ENCODE measurements at places on chromosomes 6 and 20. TPM values are rescaled to one million over a fixed set of nuclear protein-coding genes. Genes with fewer than 3 reads are reported as not detected.

DNA sequence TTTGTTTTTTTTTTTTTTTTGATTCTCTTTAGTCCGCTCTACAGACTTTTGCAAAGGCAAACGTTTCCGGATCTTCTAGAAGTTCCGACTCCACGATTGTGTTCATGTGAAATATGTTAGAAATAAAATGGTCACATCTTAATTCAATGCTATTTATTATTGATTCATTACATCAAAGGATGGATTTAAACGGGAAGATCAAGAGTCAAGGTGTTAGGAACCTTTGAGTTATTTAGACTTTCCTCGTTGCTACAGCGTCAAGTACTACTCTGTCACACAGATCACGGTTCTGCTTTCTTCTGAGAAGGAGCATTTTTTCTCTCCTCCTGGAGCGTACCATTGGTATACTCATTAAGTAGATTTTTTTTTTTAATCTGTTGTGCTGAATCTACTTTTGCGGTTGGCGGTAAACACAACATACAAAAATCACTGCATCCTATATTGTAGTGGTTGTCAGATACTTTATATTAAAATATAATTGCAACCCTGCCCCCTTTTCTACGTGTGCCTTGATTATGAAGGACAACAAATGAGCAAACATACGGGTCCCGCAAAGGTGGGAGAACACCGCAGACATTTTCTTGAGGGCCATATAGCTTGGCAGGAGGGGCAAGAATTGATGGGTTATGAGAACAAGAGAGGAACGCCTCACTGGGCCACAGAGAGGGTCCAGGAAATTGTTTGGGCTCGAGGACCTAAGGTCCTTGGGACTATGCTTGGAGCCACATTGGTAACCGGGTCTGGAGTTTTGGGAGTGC, 17.5 kb downstream of the HMGN4 start:
- no peak for DNase-seq

GRCh38 chr6:44275749-44276648, 5.7 kb downstream of the TMEM151B start:
- DNase-seq, result no peak

DNA sequence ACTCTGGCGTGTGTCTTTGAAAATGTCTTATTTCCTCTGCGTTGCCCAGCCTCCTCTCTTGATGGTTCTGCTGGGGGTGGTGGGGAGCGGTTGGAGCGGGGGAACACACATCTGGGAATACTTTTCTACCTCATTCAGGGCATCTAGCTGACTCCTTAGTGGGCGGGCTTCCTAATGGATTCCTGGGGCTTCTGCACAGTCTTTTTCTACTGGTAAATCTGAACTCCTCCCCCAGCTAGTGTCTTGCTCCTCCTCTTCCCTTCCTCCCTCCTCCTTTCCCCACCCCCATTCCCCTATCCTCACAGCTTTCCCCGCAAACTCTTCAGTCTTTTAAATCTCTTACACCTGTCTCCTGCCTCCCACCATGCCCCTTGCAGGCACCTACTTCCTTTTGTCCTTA, 74.4 kb downstream of the PRL start:
- DNase-seq, result no peak

- no peak for DNase-seq
These were observed 12.0 kb upstream of the GTF3C6 start for GRCh38 chr6:110946498-110946897.

DNA sequence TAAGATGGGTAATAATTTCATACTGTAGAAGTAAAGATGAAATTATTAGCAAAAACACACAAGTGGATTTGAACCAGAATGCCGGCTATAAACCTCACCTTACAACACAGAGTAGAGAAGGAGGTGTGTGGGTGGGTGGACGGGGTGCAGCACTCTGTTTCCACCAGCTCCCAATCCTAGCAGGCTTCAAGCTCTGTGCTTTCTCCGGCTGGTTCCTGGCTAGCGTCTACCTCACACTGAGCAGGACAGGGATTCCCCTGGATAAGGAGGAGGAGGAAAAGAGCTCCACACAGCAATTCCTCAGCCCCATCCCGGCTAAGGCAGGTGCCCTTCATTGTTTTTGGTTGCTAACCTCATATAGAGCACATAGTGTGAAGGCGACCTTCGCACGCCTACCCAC, 453.3 kb downstream of the C6orf118 start:
- DNase-seq, result no peak

- no peak for DNase-seq
These were observed 20.0 kb downstream of the HLA-B start for GRCh38 chr6:31336896-31337496.

- no peak for DNase-seq
These were observed 25.6 kb downstream of the DHX35 start for GRCh38 chr20:38987777-38988176.

DNA sequence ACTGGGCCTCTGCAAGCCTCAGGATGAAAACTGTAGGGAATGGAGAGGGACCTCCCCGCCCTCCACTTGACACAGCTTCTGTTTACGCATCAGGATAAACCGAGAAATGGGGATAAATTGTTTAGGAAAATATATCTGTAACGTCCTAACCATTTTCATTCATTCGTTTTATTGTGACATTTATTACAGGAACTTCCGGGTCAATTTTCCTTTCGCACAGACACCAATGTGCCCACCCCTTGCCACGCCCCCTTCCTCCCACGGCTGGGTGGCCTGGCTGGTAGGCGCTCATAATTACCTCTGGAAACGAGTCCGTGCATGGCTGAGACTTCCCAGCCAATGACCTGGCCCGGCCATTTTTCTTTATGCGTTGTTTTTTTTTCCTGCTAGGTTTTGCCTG, 96.1 kb downstream of the BMP7 start:
- DNase-seq, result no peak

DNA sequence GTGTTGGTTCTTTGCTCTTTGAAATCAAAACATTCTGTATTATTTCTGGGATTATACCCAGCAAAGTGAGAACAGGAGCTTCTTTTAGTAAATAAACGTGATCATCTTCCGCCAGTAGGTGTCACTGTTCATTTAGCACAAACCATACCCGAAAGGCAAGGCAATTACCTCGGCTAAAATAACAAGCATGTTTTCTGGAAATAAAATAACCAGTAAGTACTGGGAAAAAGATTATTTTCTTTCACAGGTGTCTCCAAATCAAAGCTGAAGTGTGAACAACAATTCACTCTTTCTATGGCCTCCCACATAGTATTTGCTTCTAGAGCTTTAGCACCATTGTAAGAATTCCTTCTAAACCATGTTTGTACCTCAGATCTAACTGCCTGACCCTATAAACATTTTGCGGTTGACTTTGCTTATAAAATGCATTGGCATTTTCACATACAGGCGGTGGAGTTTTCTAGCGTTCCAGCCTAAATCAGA, 144.6 kb upstream of the AGPAT4 start:
- DNase-seq, result no peak

GRCh38 chr20:62535964-62536363, 60.2 kb upstream of the GATA5 start:
- DNase-seq, result no peak

DNA sequence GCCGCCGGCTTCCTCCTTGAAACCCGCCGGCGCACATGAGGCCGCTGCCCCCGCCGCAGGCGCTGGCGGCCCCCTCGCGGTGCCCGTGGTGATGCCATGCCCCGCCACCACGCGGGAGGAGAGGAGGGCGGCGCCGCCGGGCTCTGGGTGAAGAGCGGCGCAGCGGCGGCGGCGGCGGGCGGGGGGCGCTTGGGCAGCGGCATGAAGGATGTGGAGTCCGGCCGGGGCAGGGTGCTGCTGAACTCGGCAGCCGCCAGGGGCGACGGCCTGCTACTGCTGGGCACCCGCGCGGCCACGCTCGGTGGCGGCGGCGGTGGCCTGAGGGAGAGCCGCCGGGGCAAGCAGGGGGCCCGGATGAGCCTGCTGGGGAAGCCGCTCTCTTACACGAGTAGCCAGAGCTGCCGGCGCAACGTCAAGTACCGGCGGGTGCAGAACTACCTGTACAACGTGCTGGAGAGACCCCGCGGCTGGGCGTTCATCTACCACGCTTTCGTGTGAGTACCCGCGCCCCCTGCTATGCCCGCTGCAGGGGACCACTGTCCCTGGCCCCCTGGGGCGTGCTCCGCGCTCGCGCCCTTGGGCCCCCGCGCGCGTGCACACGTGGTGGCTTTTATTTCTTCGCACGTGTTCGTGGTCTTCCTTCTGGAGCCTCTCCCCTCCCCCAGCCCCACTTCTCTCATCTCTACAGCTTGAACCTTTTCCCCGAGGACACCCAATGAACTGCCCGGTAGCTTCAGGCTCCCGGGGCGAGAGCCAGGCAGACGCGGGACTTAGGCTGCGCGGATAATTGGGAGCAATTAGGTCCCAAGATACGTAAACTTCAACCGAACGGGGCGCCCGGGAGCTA, 453 bp downstream of the KCNQ5 start:
- peak; percentile 35 for DNase-seq

DNA sequence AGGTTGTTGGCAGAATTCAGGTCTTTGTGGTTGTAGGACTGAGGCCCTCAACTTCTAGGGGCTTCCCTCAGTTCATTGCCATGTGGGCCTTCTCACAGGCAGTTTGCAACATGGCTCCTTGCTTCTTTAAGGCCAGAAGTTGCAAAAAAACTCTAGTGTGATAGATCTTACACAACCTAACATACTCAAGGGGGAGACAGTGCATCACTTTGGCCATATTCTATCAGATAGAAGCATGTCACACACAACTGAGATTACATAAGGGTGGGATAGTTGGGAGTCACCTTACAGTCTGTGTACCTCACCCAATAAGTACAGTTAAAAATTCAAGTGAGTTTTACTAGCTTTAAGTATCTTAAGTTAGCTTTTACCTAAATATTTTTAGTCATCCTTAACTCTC, 1.6 kb downstream of the SIRPD start:
- DNase-seq, result no peak

- DNase-seq, result no peak
These were observed 143.5 kb upstream of the MOCS1 start for GRCh38 chr6:40077736-40078135.

DNA sequence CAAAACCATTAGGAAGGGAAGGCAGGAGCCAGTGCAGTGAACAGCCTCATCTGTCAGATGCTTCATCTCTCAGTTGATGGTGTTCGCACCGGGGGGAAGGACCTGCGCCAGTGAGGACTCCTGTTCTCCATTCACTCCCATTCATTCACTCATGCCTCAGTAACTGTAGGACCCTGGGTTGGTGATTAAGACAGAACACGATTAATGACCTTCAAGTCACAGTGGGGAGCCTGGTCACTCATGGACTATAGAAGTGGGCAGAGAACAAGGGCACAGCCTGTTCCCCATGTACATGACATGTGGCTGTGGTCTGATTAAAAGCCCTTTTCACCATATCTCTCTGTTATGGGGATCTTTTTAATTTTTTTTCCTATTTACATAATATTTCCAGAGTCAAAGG, 113.3 kb downstream of the RPS12 start:
- DNase-seq, result no peak

DNA sequence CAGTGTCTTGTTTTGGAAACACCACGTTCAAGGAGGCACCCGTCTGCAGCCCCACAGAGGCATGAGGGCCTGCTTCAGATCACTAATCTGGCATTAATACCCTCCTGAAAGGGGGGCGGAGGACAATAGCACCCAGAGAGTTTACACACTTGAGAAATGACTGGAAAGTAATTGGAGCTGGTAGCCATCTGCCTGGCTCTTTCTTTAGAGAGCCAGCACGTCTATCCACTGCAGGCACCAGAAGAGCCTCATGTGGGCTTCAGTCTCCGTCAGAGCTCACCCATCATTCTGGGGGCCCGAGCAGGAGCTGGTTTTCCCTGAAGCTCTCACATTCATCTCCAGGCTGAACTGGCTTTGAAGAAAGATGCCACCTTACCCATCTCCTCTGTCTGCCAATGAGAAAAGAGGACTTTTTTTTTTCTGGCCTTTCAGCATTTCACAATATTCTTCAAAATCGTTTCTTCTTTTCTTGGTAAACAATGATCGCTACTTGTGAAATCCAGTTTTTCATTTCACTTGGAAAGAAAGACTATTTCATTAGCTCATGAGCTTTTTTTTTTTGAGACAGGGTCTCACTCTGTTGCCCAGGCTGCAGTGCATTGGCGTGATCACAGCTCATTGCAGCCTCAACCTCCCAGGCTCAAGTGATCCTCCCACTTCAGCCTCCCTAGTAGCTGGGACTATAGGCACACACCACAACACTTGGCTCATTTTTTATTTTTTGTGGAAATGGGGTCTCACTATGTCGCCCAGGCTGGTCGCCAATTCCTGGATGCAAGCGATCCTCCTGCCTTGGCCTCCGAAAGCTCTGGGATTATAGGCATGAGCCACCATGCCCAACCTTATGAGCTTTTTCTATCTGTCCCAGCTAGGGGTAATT, 124.7 kb upstream of the ZNF217 start:
- DNase-seq, result no peak

DNA sequence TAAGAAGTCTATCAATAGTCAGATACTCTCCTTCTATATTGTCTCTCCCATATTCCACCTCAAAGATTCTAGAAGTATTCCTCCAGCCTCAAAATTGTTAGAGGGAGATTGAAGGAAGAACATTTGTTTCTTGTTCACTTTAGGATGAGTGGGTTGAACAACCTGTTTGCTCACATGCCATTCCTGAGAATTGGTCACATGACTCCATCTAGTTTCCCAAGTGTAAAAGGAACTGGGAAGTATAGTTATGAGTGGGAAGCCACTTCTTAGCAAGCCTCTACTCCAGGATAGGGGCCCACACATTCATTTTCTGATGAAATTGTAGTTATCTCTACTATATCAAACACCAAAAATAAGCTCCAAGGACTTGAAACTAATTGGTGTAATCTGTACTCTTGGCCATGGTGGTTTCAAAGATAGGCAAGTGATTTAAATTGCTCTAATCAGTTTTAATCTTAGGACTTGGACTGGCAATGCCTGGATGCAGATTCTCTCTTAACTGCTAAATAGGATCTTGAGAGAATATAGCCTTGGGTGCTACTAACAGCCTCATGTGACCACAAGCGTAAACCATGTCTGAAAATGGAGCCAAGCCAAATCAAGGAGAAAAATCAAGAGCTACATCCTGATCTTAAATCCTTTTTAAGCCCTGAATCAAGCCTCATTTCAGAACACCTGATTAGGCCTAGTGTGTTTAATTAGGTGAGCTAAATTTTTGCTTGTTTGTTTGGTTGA, 758.7 kb upstream of the MAN1A1 start:
- no peak for DNase-seq

- peak; percentile 84 for DNase-seq
These were observed 17.6 kb upstream of the CDKN1A start for GRCh38 chr6:36660771-36661471.

- no peak for DNase-seq
These were observed 140.9 kb downstream of the EDN3 start for GRCh38 chr20:59441306-59441705.

- no peak for DNase-seq
These were observed 30.4 kb downstream of the CD40 start for GRCh38 chr20:46148313-46149208.

DNA sequence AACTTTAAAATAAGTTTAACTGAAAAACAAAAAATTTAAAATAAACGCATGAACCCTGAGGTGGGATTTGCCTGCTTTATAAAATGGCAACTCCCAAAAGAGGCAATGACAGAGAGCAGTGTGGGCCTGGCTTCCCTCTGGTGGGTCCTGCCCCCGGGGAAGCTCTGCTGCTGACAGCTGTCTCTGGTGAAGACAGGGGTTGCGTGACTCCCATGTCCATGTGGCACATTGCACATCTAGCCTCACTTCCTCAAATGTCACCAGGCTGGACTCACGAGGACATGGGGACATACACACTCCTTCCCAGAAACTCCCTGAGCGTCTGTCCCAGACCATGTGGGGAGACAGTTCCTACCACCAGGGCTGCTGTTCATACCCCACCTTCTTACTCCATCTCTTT, 66.2 kb downstream of the ABHD12 start:
- DNase-seq, result peak; percentile 55

Gene GTF3C6
- total RNA-seq, result 86.5 TPM

Gene MUC21
- total RNA-seq, result not detected

Gene BAK1
- 21.6 TPM for total RNA-seq

Gene LIN28B
- not detected for total RNA-seq

Gene SEL1L2
- total RNA-seq, result 0.91 TPM

Gene ARMC2
- 9.2 TPM for total RNA-seq

Gene PSORS1C2
- not detected for total RNA-seq

Data from left cardiac atrium (tissue), 4 donors.